Left cardiac atrium (tissue), 4 donors: ENCODE measurements at places on chromosomes 5 and 9.
A peak's percentile ranks its signal among the peaks of the same experiment; 100 is the strongest.

GRCh38 chr9:117403403-117403811 lies 11.4 kb downstream of the ASTN2 start:
- DNase-seq, result no peak

DNA sequence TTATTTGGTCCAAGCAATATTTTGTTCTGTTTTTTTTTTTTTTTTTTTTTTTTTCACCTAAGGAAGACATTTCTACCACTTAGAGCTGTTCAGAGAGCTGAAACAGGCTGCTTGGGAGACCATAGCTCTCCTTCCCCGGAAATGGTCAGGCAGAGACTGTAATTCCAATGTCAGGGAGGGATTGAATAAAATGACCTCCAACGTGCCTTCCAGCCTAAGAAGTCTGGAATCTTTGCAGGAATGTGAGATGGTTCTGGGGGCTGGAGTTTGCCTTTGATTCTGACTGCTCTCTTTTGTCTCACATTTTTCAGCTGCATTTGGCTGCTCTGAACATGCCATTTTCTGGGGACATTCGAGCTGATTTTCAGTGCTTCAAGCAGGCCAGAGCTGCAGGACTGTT lies 38.3 kb upstream of the TGFBR1 start:
- DNase-seq, result no peak

GRCh38 chr5:34688015-34688810 lies 32.1 kb downstream of the RAI14 start:
- DNase-seq, result no peak

DNA sequence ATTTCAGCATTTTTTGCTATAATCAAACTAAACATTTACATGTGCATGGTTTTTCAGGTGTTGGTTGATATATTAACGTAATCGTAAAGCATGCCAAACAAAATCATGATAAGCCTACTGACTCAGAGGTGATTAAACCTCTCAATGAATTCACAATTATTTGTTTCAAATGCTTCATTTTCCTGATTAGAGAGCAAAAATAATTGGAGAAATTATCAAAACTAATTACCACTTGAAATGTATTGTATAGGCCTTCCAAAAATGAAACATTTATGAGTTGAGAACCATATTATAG lies 45.7 kb upstream of the JMY start:
- no peak for DNase-seq

- DNase-seq, result no peak
Observed at GRCh38 chr9:77876590-77876989, 155.0 kb downstream of the GNAQ start.

DNA sequence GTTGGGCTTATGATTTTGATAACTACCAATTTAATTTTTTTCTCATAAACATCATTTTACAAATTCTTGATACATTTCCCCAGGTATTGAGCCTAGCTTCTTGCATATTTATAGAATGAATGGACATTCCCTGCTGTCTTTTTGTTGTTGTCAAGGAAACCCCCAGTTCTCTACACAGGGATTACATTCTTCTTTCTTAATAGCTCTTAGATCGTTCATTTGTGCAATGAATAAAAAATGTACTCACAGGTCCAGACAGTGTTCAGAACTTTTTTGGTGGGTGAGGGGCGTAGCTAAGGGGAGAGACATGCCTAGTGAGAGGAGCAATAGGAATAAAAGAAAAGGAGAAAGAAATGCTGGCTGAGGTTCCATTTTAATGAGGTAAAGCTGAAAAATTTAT lies 58.6 kb downstream of the VCAN start:
- DNase-seq, result no peak

GRCh38 chr5:38029397-38030065 lies 189.7 kb upstream of the GDNF start:
- DNase-seq, result no peak

- no peak for DNase-seq
Observed at GRCh38 chr5:1974501-1975405, 92.0 kb upstream of the IRX4 start.

DNA sequence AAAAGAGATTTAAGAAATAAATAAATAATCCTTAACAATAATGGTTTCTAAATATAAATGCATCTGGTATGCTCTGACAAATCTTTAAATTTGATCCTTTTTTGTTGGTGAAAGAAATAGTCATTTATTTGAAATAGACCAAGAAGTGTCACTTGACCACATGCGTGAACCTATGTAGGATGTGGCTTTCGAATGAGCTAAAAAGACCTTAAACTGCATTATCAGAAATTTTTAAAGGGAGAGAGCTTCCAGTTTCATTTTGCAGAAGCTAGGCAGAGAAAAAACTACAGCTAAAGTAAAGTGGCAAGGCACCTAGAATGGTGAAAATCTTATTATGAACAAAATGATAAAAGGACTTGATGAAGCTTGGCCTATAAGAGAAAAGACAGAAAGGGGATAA lies 309.2 kb upstream of the EFNA5 start:
- no peak for DNase-seq

GRCh38 chr9:134422301-134423090 lies 96.2 kb downstream of the RXRA start:
- DNase-seq, result no peak

- DNase-seq, result peak; percentile 43
Observed at GRCh38 chr9:129242971-129243561, 65.0 kb upstream of the IER5L start.

GRCh38 chr5:4244306-4244705 lies 648.7 kb downstream of the IRX1 start:
- no peak for DNase-seq

DNA sequence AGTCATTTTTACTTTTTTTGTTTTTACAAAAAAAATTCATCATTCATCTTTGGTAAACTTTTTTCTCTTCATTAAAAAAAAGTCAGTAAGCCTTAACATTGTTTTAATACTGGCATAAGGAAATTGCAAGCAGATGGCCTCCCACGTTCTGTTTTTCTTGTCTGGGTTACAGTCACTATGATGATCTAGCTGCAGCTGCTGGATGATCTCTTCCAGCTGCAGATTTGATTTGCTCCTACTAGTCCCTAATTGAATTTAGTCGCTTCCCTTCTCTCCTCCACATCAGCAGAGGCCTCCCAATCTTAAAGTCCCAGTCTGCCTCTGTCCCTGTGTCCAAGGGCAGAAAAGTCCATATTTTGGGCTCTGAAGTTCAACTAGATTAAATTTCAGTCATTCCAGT lies 106.8 kb upstream of the PTGER4 start:
- DNase-seq, result no peak

GRCh38 chr5:56440871-56441740 lies 208.0 kb upstream of the ANKRD55 start:
- DNase-seq, result no peak

GRCh38 chr5:138110266-138110963 lies 26.6 kb downstream of the WNT8A start:
- DNase-seq, result no peak

GRCh38 chr9:22210262-22210661 lies 201.2 kb upstream of the CDKN2B start:
- DNase-seq, result no peak

GRCh38 chr5:57855831-57856230 lies 373.2 kb upstream of the ACTBL2 start:
- no peak for DNase-seq

- no peak for DNase-seq
Observed at GRCh38 chr9:106892632-106893031, 29.7 kb downstream of the ZNF462 start.

DNA sequence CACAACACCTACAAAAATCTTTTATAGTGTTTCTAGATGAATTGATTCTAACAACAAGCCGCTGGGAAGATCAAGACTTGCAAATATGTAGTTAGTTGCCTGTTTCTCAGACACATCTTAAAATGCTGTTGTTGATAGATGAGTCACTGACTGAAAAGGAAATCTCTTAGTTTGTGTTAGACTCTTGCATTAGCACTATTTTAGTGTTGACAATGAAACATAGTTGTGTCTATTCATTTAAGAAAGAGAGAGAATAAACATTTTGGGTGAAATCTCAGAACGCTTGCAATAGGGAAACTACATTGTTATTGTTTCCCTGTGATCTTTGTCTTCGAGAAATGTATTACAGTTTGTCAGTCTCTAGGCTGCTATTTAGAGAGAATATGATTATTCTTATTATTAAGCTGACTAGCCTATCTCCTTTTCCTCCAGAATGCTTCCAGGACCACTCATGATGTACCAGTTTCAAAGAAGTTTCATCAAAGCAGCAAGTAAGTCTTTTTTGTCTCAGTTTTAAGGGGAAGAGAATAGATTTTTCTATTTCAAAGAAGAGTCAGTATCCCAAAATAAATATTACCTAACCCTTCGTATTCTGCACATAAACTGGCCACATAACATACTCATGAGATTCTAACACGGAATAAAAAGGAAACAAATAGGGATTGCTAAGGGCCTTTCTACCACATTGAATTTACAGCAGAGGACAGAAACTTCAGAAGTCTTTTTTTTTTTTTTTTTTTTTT lies 285.6 kb downstream of the ARHGAP26 start:
- no peak for DNase-seq

- DNase-seq, result no peak
Observed at GRCh38 chr9:134057307-134057657, 10.5 kb downstream of the BRD3 start.

DNA sequence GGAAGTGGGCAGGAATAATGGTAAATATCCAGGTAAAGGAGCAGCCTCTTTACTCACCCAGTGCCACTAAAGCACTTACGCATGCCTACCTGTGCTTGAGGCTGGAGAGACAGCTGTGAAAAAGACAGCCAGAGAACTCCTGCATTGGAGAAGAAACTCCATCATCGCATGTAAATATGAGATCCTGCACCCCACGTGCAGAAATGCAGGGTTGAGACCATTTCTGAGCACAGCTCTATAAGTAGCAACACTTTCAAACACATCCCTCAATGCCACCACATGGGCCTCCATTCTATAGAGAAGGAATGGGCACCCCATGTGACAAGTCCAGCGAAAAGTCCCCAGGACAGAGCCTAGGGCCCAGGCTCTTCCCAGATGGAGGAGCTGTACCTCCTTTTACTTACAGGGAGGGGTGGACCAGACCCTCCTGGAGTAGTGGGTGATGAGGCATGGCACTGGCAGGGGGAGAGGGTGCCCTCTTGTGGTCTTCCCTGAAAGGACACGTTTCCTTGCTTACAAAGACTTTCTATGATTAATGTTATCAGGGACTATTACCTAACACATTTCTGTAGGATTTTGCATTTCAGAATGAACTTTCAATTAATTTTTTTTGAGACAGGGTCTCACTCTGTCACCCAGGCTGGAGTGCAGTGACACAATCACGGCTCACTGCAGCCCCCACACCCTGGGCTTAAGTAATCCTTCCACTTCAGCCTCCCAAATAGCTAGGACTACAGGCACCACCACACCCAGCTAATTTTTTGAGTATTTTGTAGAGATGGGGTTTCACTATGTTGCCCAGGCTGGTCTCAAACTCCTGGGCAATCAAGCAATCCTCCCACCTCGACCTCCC lies 55.3 kb upstream of the IL17B start:
- peak; percentile 73 for DNase-seq

DNA sequence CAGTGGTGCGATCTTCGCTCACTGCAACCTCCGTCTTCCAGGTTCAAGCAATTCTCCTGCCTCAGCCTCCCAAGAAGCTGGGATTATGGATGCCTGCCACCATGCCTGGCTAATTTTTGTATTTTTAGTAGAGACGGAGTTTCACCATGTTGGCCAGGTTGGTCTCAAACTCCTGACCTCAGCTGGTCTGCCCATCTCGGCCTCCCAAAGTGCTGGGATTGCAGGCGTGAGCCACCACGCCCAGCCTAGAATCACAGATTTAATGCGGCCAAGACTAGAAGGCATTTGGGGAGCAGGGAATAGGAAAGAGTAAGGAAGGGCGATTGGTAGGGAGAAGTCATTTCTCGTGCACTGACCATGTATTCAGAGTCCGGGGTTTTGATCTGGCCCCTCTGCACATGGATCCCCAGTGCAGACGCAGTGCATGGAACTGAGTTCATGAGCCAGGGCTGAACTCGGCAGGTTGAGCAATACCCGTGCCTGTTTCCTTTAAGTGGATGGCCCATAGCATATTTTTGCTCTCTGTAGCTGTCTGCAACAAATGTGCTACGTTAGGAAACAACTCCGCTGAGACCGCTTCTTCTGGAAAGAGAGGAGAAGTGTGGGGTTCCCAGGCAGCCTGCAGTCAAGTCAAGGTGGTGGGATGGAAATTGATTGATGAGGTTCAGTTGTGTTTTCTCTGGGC lies 3.4 kb upstream of the HMCN2 start:
- DNase-seq, result no peak

GRCh38 chr5:88474574-88474973 lies 205.9 kb upstream of the TMEM161B start:
- DNase-seq, result no peak

- DNase-seq, result no peak
Observed at GRCh38 chr5:16757989-16758501, 141.2 kb upstream of the RETREG1 start.

- DNase-seq, result no peak
Observed at GRCh38 chr5:77213601-77214000, 3.1 kb downstream of the PDE8B start.

GRCh38 chr9:123418052-123418430 lies 62.0 kb downstream of the CRB2 start:
- peak; percentile 3 for DNase-seq
